Vagina (tissue), 2 donors: ENCODE measurements at places on chromosomes 1 and 21.
A peak's percentile ranks its signal among the peaks of the same experiment; 100 is the strongest.

DNA sequence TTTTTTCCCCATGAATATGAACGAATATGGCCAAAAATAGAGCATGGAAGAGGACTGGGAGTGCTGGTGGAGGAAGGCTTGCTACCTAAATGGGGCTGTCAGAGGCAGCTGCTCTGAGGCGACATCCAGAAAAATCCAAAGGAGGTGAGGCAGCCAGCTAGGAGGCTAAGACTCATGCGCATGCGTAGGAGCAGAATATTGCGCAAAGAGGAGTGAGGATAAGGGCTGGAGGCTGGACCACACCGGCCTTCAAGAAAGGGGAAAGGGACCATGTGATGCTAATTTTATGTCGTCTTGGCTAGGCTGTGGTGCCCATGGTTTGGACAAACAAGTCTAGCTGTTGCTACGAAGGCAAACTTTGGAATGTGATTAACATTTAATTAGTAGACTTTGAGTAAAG is 30.5 kb downstream of the HEYL start:
- H3K27ac ChIP-seq: no peak overlapping the region
- H3K36me3 ChIP-seq: no peaks in the 10 kb centered on the region
- no peak for DNase-seq

GRCh38 chr1:238710697-238711096 is 675.7 kb upstream of the CHRM3 start:
- no peaks in the 10 kb centered on the region for H3K36me3 ChIP-seq
- H3K27me3 ChIP-seq: no peaks in the 10 kb centered on the region
- H3K4me3 ChIP-seq: no peak overlapping the region
- DNase-seq: no peak
- no peaks in the 10 kb centered on the region for H3K4me1 ChIP-seq

- no peaks in the 10 kb centered on the region for H3K36me3 ChIP-seq
- H3K27ac ChIP-seq: no peak overlapping the region
- no peak for DNase-seq
Measured at GRCh38 chr1:49026230-49026811, 249.6 kb upstream of the BEND5 start.

GRCh38 chr1:23424293-23425192 is at the start of gene TCEA3:
Gene TCEA3 (minus strand): TSS chr1:23424748. CDS start chr1:23424633, 115 bp downstream.
- DNase-seq: no peak
- H3K4me3 ChIP-seq: peak within 1 kb of the TSS; percentile 65
- H3K27me3 ChIP-seq: no peaks in the 10 kb centered on the region
- H3K27ac ChIP-seq: peak within 1 kb of the TSS; percentile 79

GRCh38 chr1:8831340-8831739 is 13.9 kb upstream of the RERE start:
- no peaks in the 10 kb centered on the region for H3K4me1 ChIP-seq
- H3K27ac ChIP-seq: no peak overlapping the region
- H3K4me3 ChIP-seq: no peak overlapping the region
- DNase-seq: no peak

GRCh38 chr1:36178471-36179219 is 22.7 kb downstream of the MAP7D1 start:
- no peak overlapping the region for H3K27ac ChIP-seq
- no peaks in the 10 kb centered on the region for H3K36me3 ChIP-seq
- H3K4me1 ChIP-seq: peaks cover 15% of the 10 kb centered on the region
- DNase-seq: no peak
- no peaks in the 10 kb centered on the region for H3K27me3 ChIP-seq

DNA sequence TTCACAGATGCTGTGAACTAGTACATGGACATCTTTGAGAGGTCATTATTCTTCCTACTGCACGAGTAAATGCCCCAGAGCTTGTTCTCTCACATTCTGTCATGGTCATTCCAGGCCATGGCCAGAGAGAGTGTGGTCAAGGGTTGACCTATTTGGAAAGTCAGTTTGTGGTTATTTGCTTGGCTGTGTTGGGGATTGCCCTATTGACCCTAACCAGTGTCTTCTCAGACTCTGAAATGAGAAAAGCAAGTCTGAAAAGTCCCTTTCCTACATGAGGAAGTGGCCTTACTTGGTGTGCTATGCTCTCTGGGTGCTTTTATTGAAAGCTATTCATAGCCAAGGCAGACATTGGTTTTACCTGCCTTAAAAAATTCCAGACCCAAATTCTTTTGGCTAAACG is 26.6 kb downstream of the CLIC6 start:
- no peak overlapping the region for H3K4me3 ChIP-seq
- DNase-seq: no peak
- H3K36me3 ChIP-seq: no peaks in the 10 kb centered on the region
- H3K27me3 ChIP-seq: no peaks in the 10 kb centered on the region

- H3K4me3 ChIP-seq: no peak overlapping the region
- no peaks in the 10 kb centered on the region for H3K27me3 ChIP-seq
- DNase-seq: no peak
- no peaks in the 10 kb centered on the region for H3K4me1 ChIP-seq
Measured at GRCh38 chr1:82697965-82698364, 897.2 kb downstream of the ADGRL2 start.

DNA sequence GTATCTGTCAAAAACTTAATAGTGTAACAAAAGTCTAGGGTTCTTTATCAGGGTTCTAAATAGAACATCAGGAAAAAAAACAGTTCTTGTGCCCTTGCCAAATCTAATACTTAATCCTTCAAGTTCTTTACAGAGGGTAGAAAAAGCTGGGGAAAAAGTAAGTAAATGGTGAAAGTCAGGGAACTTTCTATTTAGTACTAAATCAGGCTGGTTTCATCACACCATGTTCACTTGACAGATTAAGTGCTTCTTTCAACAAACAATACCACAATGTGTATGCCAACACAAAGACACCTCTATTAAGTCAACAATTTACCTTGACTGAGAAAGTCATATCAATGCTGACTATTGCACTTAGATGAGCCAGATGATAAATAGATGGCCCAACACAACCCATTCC is 9.7 kb downstream of the DBT start:
- no peaks in the 10 kb centered on the region for H3K27me3 ChIP-seq
- H3K4me1 ChIP-seq: no peaks in the 10 kb centered on the region
- H3K4me3 ChIP-seq: no peak overlapping the region
- peaks cover 6% of the 10 kb centered on the region for H3K36me3 ChIP-seq
- no peak overlapping the region for H3K27ac ChIP-seq
- DNase-seq: no peak

- no peak overlapping the region for H3K4me3 ChIP-seq
- H3K36me3 ChIP-seq: no peaks in the 10 kb centered on the region
- no peak for DNase-seq
- no peaks in the 10 kb centered on the region for H3K27me3 ChIP-seq
Measured at GRCh38 chr21:38531591-38531990, 33.3 kb upstream of the ERG start.

DNA sequence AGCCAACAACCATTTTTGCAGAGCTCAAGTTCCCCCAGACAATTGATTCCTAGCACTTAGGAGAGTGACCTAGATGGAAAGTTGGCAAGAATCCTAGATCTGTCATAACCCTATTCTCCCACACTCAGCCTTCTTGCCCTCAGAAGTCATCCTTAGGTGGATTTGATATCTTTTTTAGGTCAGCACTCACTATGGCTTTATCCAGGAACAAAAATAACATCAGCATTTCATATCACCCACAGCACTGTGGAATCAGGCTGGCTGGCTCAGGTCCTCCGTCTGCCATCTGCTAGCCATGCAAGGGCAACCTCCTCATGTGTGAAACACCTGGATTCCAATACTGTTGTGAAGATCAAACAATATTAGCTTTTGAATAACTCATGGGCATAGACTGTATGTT is 6.0 kb downstream of the DPT start:
- H3K27me3 ChIP-seq: no peaks in the 10 kb centered on the region
- DNase-seq: no peak
- no peaks in the 10 kb centered on the region for H3K36me3 ChIP-seq

GRCh38 chr1:98478121-98478520 is 183.4 kb upstream of the SNX7 start:
- no peak overlapping the region for H3K27ac ChIP-seq
- DNase-seq: no peak
- H3K36me3 ChIP-seq: no peaks in the 10 kb centered on the region
- no peaks in the 10 kb centered on the region for H3K27me3 ChIP-seq
- no peak overlapping the region for H3K4me3 ChIP-seq
- H3K4me1 ChIP-seq: no peaks in the 10 kb centered on the region

- H3K27ac ChIP-seq: no peak overlapping the region
- no peaks in the 10 kb centered on the region for H3K36me3 ChIP-seq
- H3K4me3 ChIP-seq: no peak overlapping the region
- no peak for DNase-seq
Measured at GRCh38 chr1:227305894-227306626, 12.2 kb downstream of the CDC42BPA start.

GRCh38 chr1:198529414-198529813 is 11.1 kb downstream of the ATP6V1G3 start:
- H3K4me1 ChIP-seq: no peaks in the 10 kb centered on the region
- no peaks in the 10 kb centered on the region for H3K27me3 ChIP-seq
- no peak overlapping the region for H3K27ac ChIP-seq

DNA sequence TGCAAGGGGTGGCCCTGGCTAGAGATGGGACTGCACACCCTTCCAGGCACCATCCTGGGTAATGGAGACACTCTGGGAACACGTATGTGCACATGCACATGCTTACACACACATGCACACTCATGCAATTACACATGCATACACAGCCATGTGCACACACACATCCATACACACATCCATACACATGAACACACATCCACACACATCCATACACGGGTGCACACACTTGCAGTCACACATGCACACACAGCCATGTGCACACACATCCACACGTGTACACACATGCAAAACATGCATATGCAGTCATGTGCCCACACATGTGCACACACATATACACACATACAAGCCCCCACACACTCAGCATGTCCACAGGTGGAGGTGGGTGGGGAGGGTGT is 22.3 kb upstream of the POFUT2 start:
- H3K36me3 ChIP-seq: no peaks in the 10 kb centered on the region
- H3K27ac ChIP-seq: no peak overlapping the region
- no peak for DNase-seq
- no peaks in the 10 kb centered on the region for H3K27me3 ChIP-seq
- H3K4me1 ChIP-seq: peaks cover 28% of the 10 kb centered on the region

DNA sequence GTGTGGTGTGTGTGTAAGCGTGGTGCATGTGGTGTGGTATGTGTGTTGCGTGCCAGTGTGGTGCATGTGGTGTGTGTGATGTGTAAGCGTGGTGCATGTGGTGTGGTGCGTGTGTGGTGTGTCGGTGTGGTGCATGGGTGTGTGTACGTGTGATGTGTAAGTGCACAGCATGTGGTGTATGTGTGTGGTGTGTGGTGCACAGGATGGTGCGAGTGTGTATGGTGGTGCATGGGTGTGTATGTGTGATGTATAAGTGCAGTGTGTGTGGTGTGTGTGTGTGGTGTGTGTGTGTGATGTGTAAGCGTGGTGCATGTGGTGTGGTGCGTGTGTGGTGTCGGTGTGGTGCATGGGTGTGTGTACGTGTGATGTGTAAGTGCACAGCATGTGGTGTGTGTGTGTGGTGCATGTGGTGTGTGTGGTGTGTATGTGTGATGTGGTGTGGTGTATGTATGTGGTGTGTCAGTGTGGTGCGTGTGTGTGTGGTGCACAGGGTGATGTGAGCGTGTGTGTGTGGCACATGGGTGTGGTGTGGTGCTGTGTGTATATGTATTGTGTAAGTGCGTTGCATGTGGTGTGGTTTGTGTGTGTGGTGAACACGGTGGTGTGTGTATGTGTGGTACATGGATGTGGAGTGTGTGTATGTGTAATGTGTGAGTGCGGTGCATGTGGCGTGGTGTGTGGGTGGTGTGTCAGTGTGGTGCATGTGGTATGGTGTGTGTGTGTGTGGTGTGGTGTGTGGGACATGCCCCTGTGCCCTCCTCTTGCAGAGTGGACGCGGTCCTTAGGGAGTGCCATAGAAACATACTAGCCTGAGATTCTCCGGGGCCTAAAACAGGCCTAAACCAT is 1.1 kb upstream of the C2CD2 start:
- H3K4me3 ChIP-seq: no peak overlapping the region
- H3K36me3 ChIP-seq: no peaks in the 10 kb centered on the region
- H3K4me1 ChIP-seq: peaks cover 77% of the 10 kb centered on the region
- H3K27ac ChIP-seq: peak overlapping the region; percentile 75
- DNase-seq: no peak

DNA sequence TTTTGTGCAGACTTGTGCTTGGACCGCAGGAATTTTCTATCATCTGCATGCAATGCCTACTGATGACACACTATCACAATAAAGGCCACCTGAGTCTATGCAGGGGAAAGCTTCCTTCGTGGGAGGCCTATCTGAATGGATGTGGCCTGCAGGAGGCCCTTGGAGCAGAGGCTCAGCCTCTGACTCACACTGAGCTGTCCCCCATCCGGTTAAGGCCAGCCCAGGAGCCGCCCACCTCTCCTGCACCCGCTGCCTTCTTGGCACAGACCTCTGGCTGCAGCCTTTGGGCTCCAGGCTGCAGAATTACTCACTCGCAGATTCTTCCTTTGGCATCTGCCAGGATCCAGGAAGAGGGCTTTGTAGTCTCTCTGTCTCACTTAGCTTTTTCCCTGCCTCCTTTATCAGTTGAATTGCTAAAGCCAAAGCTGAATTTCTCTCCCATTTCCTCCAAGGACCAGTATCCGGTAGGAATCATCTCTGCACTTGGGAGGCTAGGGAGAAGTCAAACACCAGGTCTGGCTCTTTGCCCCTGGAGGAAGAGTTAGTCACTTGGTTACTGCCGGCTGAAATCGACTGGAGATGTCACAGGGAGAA is 65.1 kb upstream of the JUN start:
- H3K4me3 ChIP-seq: no peak overlapping the region
- peak overlapping the region; percentile 53 for H3K27ac ChIP-seq
- peaks cover 18% of the 10 kb centered on the region for H3K4me1 ChIP-seq
- DNase-seq: no peak
- no peaks in the 10 kb centered on the region for H3K36me3 ChIP-seq

DNA sequence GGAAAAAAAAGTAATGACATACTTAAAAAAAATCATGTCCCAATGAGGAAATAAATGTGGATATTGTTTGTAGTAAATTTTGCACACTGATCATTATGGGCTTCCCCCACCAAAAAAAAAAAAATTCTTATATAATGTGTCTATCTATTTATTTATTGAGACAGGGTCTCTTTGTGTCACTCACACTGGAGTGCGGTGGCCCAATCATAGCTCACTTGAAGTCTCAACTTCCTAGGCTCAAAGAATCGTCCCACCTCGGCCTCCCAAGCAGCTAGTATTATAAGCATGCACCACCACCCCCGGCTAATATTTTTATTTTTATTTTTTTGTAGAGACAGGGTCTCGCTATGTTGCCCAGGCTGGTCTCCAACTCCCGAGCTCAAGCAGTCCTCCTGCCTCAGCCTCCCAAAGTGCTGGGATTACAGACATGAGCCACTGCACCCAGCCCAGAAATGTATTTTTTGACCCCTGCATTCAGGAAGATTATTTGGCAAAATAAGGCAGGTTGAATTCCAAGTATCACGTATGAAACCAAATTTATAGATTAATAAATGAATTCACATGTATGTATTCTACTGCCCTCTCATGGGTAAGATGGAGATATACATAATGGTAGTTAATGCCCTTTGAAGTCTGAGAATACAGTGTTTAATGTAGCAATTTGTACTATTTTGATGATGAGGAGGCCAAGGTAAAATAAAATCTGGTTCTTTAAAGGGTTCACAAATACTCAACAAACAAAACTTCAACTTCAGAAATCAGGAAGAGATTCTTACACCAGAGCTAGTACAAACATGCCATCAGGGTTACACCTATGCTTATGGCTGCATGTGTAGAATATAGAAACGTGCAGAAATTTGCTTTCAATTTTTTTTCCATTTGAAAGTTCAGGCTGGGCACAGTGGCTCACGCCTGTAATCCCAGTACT is 1.4 kb upstream of the DENND2C start:
- H3K4me3 ChIP-seq: no peak overlapping the region
- peak overlapping the region; percentile 92 for H3K27ac ChIP-seq
- no peak for DNase-seq
- no peaks in the 10 kb centered on the region for H3K27me3 ChIP-seq
